ENCODE measurements at places on chromosomes 11 and 22.

- DNase-seq: no peak
These were observed 3.2 kb downstream of the RASSF7 start for GRCh38 chr11:563812-564578.

DNA sequence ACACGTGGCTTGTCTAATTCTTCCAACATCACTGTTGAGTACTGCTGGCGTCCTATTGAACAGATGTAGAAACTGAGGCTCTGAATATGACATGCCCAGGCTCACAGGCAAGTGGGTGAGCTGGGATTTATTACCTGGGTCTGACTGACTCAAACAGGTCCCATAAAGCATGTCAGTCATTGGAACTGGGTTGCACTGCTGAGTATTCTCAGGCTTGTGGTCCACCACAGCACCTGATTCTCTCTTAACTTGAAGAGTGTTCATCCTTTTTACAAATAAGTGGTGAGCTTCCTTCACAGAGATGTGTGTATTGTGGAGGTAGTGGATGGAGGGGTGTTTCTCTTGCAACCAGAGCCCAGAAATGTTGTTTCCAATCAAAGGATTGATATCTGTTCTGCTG lies 44.5 kb downstream of the SC5D start:
- DNase-seq: no peak

- no peak for DNase-seq
These were observed 27.9 kb downstream of the YPEL1 start for GRCh38 chr22:21707677-21708076.

DNA sequence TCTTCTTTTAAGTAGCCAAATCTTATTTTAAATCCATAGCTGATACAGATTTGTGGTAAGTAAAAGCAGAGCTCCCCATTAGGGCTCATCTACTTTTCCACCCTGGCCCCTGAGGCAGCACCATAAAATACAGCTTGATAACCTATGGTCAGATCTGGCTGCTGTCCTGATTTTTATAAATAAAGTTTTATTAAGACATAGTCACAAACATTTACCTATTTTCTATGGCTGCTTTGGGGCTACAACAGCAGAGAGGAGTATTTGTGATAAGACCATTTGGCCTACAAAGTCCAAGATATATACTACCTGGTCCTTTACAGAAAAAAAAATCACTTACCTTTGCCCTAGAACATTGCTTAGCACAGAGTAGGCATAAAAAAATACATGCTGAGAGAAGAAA lies 200.0 kb upstream of the SEZ6L start:
- no peak for DNase-seq

DNA sequence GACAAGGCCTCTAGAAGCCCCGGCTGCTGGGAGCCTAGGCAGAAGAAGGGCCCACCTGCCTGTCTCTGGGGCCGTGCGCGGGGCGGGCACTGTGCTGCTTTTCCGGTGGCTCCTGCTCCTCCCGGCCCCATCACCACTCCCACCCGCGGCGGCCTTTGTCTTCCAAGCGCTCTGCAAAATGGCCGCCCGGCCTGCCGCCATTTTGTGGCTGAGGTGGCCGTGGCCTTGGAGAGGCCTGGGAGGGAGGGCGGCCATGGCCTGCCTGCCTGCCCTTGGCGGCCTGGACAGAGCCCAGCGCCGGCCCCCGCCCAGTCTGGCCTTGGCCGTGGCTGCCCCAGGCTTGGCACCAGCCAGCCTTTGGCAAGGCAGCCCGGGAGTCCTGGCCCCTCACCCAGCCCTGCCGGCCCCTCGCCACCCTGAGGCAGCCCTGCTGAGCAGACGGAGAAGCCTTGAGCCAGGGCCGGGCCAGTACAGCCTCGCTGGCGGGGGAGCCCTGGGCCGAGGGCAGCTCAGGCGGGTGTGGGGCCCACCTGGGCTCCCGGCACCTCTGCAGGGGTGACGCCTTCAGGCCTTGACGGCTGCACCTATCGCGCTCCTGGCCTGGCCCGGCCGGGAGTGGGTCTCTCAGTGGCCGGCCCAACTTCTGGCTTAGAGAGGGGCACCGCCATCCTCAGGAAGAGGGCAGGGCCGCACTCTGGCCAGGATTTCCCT lies 46.0 kb upstream of the PPARA start:
- DNase-seq: no peak

DNA sequence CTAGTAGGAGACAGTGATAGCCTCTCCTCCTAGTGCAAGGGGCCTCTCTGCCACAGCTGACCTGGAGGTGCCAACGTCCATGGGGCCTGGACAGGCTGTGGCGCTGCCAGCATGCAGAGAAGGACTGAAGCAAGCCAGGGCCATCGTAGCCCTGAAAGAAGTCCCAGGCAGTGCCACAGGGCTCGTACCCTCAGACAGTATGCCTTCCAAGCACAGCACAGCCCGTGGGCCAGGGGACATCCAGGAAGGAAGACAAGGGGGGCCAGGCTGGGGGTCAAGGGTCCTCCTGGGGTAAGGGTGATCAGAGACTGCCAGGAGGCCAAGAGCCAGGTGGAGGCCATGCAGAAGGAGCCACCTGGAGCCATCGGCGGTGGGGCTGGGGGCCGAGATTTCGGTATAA lies 20.4 kb upstream of the MOB2 start:
- DNase-seq: no peak

DNA sequence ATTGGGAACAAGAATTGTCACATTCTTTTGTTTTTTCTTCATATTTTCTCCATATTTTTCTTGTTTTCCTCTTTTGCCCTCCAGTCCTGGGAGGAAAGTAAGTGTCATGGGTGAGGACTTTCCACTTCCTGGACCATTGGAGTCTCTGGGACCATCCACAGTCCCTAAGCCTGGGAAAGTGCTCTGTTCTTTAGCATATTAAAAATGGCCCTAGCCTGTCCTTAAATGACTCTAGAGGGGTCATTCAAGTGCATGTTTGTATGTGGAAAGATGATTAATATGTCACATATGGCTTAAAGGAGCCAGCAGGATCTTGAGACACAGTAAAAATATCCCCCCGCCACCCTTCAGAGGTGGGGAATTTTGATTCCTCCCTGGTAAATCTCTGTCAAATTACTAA lies 20.1 kb upstream of the SCGB1D1 start:
- no peak for DNase-seq

DNA sequence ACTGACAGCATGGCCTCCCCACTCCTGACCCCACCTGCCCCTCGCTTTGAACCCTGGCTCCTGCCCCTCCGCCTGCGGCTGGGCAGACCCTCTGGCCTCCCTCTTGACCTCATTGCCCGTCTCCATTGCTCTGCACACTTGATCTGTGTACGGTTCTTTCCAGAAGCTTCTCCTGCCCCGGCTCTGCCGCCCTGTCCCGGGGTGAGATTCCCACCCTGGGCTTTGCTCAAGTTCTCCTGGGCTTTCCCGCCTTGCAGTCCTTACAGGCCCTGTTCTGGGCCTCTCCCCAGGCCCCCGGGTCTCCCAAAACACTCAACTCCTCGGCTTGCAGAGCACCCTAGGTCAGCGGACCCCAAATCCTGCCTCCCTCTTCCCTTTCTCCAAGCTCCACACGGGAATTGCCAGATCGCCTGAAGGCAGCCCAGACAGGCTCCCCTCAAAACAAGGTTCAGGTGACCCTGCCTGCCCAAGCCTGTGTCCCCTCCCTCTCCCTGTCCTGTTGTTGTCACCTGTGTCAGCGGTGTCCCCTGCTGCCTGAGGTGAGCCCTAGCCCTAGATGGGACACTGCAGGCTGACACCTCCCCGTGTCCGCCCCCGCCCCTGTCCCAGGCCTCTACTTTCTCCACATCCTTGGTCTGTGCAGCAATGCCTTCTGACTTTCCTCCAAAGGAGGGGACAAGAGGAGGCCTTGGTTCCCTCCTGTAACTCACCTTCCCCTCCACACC lies 1.5 kb downstream of the GAL start:
- DNase-seq: no peak

- DNase-seq: peak; percentile 31
These were observed 270.5 kb downstream of the TENM4 start for GRCh38 chr11:79170321-79170720.
